OCI-M1 (cell line): ENCODE measurements at places on chromosomes 3 and 15.

GRCh38 chr3:99485286-99485685 lies 153.1 kb upstream of the COL8A1 start:
- no peak for DNase-seq

DNA sequence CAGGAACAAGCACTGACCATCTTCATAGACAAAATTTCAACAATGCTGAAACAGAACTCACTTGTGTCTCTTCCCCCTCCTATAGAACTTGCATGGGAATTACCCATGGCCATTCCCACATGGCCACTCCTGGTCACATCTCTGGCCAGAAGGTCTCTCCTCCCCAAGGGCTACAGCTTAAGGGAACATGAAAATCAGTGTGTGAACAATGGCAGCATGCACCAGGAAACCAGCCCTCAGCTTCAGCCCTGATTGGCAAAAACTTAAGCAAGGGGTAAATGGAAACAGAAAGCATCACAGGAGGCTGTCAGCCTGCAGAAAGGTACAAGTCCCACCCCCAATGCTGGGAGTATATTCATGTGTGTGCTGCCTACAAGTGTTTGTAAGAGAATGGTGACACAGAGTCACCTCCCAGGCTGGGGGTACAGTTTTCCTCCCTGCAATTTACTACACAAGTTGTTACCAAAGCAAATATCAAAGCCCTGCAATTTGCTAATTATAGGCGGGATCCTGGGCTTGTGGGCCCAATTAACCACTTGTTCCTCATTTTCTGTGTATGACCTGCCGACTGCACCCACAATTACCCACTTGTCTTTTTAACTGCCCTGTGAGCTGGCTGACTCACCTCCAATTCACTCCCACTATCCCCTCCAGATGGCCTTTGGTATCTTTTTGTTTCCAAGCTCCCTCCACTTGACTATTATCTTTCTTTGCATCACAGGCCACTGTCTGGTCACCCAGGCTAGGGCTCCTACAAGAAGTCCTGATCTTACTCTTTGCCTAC lies 84.4 kb upstream of the HES1 start:
- no peak for DNase-seq

- DNase-seq, result no peak
These were observed 63.9 kb downstream of the PGPEP1L start for GRCh38 chr15:98943601-98944151.

GRCh38 chr3:127184870-127185216 lies 8.1 kb upstream of the PRR23E start:
- DNase-seq, result no peak

GRCh38 chr3:62445275-62445674 lies 71.9 kb upstream of the FEZF2 start:
- peak; percentile 95 for DNase-seq

DNA sequence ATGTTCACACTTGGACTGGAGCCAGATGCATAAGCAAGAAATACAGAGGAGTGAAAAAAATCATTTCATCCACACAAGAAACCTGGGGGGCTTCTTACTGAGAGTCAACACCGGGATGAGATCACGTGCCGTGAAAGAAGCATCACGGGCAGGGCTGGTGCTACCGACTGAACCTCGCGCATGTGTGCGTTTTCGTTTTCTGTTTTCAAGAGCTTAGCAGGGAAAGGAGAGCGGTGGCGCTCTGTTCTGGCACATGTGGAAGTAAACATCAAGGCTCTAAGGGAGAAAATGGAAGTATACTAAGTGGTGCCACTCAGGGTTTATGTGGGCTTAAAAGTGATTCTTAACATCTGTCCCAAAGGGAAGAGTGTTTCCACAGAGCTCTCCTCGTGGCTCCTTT lies 55.9 kb downstream of the VGLL4 start:
- no peak for DNase-seq

- no peak for DNase-seq
These were observed 8.5 kb downstream of the CALML4 start for GRCh38 chr15:68196445-68197169.

GRCh38 chr3:148815316-148816110 lies 12.1 kb upstream of the CPB1 start:
- DNase-seq, result no peak
